ENCODE measurements at places on chromosomes 1 and 21. TPM values are rescaled to one million over a fixed set of nuclear protein-coding genes. Genes with fewer than 3 reads are reported as not detected.

DNA sequence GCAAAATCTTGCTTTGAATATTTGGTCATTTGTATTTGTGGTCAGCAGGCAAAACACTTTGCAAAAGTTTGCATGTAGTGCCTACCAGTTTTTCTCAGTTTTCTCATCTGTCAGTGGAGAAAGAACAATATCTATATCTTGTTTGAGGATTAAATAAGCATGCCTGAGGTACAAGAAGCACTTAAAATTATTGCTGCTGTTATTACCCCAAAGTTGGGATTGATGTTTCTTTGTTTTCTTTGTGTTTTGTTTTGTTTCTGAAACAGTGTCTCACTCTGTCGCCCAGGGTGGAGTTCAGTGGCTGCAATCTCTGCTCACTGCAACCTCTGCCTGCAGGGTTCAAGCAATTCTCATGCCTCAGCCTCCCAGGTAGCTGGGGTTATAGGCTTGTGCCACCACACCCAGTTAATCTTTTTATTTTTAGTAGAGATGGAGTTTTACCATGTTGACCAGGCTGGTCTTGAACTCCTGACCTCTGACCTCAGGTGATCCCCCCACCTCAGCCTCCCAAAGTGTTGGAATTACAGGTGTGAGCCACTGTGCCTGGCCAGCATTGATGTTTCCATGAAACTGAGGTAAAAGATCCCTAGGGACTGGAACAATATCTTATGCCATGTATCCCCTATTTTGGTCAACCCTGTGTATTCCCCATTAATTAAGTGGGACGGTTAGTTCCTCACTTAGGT, 15.9 kb downstream of the RAP1A start:
- no peak for DNase-seq

The DDX20 gene
- total RNA-seq = 13.6 TPM

DNA sequence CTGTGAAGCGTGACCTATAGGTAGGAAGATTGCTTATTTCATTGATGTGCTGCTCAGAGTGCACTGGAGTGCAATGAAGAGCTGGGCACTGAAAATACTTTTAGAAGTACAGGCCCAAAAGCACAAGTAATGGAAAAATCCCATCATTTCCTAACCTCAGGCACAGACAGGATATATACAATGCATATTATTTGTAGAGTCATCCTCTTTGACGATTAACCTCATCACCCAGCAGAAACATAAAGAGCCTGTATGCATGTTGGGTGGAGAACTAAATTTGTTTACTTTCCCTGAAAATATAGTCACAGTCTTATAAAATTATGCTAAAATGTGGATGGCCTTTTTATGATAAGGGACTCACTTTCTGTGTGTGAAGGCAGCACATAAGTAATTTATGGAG, 98.1 kb downstream of the TNNI3K start:
- no peak for DNase-seq

The DAB1 gene
- total RNA-seq = not detected

All from activated naive CD4-positive, alpha-beta T cell treated with anti-CD3 and anti-CD28 coated beads, Interleukin-2, amount 50 U/mL, for 72 hours (primary cell).